Left colon (tissue), 2 donors: ENCODE measurements at places on chromosomes 2 and 18. TPM values are rescaled to one million over a fixed set of nuclear protein-coding genes. Genes with fewer than 3 reads are reported as not detected.

The SKOR2 gene
- not detected for total RNA-seq

DNA sequence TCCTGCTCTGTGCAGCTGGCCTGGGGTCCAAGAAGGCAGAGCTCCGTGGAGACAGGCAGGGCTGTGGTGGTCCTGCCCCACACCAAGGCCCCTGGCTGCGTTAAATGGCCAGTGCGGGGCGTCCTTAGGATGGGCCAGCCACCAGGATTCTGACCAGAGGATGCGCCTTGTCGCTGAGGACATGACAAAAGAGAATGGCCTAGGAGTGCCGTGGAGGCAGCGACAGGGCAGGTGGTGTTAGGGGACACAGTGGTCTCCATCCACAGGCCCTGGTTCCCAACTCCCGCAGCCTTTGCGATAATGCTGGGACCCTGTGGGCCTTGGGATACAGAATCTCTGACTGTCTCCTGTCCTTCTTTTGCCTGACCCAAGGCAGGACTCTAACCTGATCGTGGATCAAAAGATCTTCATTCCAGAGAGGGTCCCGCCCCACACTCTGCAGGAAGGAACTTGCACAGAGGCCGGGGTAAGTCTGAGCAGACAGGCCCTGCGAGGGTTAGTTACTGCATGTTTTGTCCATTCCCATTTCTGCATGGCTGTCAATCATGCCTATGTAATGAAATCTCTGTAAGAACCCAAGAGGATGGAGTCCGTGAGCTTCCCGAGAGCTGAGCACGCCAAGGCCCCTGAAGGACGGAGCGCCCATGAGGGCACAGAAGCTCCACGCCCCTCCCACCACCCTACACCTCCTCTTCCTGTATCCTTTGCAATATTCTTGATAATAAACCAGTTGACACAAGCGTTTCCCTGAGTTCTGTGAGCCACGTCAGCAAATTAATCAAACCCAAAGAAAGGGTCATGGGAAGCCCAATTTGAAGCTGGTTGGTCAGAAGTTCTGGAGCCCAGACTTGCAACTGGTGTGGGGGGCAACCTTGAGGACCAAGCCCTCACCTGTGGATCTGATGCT is 251.5 kb upstream of the SALL3 start:
- no peak for DNase-seq

GRCh38 chr2:237772513-237772912 is 26.1 kb upstream of the RBM44 start:
- DNase-seq = no peak

DNA sequence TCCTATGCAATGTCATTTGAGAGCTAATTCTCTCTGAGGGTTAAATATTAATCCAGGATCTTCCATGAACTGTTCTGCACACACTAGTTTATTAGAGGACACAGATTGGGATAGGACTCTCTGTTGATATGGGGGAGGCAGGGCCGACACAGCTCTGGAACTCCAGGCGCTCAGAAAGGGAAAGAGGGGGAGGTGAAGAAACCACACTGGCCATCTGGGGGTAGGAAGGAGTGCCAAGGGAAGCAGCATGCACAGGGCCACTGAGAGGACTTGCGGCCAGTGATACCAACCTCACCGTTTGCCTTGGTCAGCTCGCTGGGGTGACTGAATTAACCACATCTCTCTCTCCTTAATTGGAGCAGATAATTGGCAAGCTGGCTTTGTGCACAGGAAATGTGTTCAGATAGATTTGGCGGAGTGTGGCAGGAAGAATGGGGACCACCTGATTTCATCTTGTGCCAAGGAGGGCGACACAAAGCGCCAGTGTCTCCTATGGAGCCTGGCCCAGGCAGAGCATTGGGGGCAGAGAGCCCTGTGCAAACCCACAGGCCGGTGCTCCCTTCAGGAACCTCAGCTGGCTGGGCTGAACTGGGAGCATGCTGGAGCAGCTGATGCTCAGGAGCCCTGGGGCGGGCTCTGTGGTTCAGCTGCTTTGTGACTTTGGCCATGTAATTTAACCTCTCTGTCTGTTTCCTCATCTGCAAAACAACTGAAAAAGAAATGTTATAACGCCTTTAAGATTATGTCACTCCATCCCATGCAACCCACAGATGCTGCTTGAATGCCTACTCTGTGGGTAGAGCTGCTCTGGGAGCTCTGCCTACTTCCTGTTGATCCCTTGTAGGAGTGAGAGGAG is 114.7 kb upstream of the STON1 start:
- DNase-seq = no peak

- DNase-seq = no peak
Observed at GRCh38 chr2:26913606-26913998, 56.8 kb upstream of the MAPRE3 start.
